H1 (cell line): ENCODE measurements at places on chromosomes 16 and 17.

DNA sequence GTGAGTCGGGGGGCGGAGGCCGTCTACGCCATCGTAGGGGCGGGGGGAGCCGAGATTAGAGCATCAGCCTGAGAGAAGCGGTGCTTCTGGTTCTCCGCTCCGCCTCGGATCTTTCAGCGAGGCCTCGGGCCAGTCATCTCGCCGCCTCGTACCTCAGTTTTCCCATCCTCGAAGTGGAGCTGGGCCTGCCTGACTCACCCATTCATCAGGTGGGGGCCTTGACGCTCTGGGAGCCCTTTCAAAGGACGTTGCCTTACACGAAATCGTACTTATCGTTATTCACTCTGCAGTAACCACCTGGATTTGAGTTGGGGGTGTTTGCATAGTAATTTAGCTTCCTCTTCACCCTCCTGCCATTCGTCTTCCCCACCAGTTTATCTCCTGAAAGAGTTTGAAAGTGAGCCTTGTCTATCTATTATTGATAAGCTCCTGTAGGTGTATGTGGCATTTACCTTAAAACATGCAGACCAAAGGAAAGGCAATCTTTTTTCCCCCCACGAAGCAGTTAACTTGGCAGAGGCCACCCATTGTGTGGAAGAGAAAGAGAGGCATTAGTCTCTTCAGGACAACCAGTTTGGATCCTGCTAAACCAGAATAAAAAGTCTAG, 674 bp downstream of the TAF15 start:
- no peak for DNase-seq

DNA sequence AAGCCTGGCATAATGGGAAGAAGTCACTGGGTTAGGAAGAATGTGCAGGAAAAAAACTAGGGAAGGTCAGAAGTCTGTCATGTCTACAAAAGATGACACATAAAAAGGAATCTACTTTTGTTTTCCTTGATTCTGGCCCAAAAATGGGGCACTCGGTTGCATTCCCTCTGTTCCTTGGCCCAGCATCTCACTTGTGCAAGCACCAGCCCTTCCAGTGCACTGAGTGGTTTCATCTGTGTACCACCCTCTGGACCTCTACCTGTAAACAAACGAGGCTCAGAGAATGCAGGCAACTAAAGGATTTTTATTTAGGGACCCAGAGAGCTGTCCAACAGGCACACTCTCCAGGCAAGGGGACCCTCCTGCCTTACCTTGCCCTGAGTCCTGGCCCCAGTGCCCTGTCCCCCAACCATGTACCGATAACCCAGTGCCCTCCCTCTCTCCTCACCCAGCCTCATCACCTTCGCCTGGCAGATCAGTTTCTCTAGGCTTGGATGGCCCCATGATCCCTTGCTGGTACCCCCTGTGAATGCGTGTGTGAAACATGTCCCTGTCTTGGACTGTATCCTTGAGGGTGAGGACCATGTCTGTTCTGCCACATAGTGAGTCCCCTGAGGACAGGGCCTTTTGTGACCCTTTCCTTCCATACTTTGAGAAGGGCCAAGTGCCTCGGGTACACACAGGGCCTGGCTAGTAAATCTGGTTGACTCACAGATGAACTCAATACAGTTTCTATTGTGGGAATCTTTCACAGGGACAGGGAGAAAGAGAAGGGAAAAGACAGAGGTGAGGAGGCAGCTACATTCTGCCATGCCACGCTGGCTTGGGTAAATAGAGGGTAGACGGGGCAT, 13.3 kb downstream of the NXPH3 start:
- no peak for DNase-seq

GRCh38 chr16:54341892-54342776, 55.5 kb upstream of the IRX3 start:
- no peak for DNase-seq

GRCh38 chr17:40279402-40279801, 8.3 kb upstream of the CDC6 start:
- DNase-seq: no peak

DNA sequence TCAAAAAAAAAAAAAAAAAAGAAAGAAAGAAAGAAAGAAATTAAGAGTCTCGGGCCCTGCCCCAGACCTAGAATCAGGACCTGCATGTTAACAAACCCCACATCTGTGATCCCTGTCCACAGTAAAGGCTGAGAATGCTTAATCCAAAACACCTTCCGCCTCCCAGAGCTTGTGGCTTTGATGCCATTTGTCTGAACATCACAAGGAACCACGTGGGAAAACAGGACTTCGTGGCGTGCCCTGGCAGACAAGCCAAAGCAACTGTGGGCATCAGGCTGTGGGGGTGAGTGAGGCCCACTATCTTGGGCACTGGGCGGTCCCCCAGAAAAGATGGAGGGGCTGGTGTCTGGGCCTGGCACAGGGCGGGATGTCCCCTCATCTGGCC, 173.4 kb upstream of the CIBAR2 start:
- no peak for DNase-seq

DNA sequence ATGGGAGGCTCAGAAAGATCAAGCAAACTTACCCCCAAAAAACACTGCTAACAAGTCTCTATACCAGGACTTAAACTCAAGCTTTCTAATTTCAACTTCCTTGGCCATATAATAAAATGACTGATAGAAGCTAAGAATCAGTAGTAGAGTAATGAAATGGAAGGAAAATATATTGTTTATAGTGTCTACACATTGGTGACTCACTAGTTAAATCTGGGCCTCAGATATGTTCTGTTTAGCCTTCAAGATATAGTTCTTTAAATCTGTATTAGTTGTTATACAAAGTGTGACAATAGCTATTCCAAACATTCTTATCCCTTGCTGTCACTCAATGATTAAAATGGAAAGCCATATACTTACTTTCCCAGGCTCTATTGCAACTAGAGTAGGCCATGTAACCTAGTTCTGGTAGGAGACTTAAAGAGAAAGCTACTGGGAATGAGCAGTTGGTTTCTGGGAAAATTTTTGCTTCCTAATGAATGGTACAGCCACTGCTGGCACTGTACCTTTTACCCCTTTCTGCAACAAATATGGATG, 18.3 kb downstream of the SSH2 start:
- no peak for DNase-seq

DNA sequence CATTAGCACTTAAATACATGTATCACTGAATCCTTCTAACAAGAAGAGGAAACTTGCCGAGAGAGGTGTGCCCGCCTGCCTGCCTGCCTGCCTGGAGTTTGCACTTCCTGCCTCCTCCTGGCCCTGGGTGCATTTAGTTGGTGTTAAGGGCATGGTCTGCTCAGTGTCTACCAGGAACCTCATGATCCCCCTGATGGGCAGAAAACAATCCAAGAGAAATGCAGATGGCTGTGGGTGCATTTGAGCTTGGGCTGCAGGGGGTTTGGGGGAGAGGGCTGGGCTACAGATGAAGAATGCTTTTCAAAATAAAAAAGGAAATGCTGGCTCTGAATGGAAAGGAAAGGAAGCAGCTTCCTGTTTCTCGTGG, 10.1 kb downstream of the KSR1 start:
- no peak for DNase-seq

- no peak for DNase-seq
Observed at GRCh38 chr16:17018585-17018939, 452.2 kb downstream of the XYLT1 start.
